ENCODE measurements at places on chromosomes 1 and 21.

- DNase-seq, result no peak
These were observed 324.8 kb downstream of the DISC1 start for GRCh38 chr1:231951374-231951773.

- no peak for DNase-seq
These were observed 95.0 kb downstream of the AJAP1 start for GRCh38 chr1:4749406-4749805.

DNA sequence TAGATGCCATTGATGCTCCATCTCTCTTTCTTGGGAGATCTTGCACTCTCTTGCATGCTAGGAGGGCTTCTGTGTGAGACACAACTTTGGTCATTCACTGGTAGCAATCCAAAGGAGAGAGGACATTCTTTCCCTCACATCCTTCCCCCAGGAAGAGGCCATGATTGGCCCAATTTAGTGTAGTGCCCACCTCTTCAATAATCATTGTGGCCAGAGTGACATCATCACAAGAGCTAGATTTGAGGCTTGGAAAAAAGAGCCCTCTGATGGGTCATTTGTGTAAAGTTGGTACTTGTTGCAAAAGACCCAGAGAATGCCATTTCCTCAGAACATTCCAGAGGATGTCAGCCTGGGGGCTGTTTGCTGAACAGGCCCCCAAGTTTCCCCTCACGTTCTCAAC is 30.2 kb downstream of the S100A6 start:
- DNase-seq, result no peak

- DNase-seq, result peak; percentile 58
These were observed 3.9 kb downstream of the SELENBP1 start for GRCh38 chr1:151368393-151369301.

- DNase-seq, result no peak
These were observed 28.0 kb upstream of the FOXO6 start for GRCh38 chr1:41333146-41333784.

DNA sequence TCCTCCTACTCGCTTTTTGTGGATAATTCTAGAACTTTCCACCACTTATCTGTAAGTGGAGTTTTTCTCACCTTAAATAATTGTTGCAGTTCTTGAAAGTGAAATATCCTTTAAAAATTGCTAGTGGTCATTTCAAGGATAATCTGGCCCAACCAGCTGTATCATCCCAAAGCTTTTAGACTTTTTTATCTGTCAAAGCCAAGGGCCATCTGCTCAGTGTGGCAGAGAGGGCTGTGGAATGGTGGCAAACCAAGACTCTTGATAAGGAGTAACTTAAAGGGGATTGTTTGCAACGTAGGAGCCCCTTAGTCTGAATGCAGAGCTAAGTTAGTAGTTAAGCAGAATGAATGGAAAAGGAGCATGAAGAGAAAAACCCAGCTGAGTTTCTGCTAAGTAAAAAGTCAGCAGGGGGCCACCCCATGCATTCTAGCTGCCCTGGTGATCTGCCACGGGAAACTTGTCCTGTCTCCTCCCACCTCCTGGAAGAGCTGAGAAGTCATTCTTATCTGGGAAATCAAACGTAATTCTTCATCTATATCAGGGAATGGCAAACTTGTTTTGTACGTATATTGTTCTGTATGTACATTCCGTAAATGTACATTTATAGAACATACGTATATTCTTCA is 169.3 kb downstream of the PRDM2 start:
- no peak for DNase-seq

DNA sequence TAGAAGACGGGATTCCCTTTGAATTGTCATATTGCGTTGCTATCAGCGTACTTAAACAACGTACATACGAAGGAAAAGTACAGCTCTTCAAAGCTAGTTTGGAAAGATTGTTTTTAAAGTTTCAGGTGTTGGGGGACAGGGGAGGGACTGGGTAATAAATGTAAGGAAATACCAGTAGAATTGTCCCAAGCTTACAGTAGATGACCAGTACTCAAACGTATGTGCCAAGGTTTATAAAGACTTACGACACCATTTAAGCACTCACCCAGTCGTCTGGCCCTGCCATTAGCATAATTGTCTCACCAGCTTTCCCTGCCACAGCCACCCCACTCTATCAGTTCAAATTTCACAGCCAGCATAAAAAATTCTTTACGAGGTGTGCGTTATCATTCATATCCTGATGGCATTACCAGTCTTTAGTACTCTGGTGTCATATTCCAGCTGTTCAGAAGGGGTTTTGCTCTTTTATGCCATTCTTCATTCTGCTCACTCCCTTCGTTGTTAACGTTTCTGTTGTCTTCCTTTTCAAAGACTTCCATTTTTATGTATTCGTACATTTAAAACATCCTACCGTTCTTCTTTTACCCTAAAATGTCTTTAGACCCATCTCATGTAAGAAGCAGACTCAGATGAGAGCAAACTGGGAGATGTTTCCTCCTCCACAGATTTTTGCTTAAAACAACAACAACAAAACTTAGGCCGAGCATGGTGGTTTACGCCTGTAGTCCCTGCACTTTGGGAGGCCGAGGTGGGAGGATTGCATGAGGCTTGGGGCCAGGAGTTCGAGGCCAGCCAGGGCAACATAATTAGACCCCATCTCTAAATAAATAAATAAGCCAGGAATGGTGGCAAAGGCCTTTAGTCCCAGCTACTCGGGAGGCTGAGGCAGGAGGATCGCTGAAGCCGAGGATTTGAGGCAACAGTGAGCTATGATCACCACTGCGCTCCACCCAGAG is 1.0 kb upstream of the HP1BP3 start:
- no peak for DNase-seq

DNA sequence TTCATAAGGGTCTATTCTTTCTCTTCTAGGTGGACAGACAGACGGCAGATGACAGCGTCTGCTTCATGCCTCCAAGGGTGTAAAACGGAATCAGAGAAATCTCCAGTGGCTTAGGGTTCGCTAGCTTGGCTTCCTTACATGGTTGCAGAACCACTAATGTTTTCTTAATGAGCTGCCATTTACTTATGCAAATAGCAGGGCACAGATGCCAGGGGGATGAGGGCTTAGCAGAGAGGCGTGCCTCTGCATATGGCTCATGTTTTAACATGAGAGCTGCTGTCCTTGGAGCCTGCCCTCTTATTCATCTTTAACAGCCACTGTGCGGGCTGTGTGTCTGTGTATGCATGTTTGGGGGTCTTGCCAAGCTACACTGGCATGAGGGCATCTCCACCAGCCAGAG is 119.6 kb downstream of the IER5 start:
- no peak for DNase-seq

DNA sequence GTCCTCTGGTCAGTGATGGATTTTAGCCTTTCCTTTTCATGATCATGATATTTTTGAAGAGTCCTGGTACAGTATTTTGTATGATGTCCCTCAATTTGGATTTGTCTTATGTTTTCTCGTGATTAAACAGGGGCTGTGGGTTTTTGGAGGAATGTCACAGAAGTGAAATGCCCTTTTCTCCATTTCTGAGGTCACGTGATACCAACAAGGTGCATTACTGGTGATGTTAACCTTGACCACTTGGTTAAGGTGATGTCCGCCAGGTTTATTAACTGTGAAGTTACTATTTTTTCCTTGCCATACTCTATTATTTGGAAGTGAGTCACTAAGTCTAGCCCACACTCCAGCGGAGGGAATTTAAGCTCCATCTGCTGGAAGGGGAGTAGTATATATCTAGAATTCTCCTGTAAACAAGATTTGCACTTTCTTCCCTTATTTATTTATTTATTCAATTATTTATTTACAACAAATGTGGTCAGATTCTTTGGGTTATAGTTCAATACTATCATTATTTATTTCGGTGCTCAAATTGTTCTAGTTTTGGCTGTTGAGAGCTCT is 123.4 kb downstream of the HIVEP3 start:
- DNase-seq, result no peak

DNA sequence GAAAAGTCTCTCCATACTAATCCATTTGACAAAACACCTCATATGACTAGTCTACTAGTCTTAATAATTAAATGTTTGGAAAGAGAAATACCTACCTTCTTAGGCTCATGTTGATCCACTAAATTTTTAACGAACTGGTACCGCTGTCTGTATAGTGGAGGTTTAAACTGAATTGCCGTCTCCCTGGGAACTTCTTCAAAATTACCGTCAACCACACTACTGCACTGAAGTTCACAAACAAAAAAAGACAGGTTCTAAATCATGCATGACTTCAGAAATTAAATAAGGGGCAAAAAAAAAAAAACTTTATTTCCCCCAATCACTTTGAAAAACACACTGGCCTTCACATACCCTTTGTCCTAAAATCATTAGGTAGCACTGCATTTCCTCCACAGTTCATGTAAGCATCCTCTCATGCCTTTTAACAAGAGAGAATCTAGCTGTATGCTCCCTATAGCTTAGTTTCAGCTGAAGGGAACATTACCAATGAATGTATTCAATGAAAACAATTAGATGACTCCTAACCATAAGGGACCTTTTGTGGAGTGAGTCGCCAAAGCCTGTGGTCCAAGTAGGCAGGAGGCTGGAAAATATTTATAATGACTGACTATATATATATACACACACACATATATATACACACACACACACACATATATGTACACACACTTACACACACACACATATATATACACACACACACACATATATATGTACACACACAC is 3.4 kb downstream of the HENMT1 start:
- DNase-seq, result no peak

DNA sequence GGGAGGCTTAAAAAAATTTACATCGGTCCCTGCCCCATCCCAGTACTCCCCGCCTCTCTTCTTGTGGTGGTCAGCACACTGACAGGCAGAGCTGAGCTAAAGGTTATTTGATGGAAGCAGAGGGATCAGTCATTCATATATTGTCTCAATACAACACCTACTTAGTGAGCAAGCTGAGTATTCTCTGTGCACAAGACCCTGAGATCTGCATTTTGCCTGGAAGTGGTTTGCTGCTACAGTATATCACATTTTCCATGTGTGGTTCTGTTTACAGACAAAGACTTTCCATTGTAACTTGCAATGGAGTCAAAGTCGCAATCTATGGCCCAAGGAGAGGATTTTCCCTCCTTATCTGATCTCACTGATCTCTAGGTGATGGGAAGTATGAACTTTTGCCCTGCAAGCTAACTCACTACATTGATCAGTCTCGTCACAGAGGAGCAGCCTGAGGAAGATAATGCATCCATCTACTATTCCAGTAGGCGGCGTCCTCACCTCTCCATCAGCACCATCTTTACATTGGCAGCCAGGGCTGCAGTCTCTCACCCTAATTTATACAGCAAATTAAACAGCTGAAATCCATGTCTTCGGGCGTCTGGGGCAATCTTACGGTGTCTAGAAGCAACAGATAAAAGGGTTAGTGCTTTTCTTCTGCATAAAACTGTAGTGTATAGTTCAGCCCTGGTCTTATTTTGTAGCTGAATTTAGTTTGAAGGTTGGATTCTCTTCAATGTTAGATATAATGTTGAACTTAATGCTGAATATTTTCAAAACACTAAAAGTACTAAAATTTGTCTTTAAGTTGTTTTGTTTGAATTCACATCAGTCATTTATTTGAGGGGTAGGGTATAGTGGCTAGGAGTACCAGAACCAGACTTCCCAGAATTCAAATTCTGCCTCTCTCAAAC is 3.2 kb upstream of the TRAF5 start:
- DNase-seq, result peak; percentile 49

GRCh38 chr1:6345009-6345408 is 48.6 kb downstream of the ACOT7 start:
- no peak for DNase-seq

- DNase-seq, result no peak
These were observed 61.0 kb upstream of the C8B start for GRCh38 chr1:57026624-57027354.

- DNase-seq, result no peak
These were observed 343.2 kb downstream of the OLFM3 start for GRCh38 chr1:101653482-101653946.

DNA sequence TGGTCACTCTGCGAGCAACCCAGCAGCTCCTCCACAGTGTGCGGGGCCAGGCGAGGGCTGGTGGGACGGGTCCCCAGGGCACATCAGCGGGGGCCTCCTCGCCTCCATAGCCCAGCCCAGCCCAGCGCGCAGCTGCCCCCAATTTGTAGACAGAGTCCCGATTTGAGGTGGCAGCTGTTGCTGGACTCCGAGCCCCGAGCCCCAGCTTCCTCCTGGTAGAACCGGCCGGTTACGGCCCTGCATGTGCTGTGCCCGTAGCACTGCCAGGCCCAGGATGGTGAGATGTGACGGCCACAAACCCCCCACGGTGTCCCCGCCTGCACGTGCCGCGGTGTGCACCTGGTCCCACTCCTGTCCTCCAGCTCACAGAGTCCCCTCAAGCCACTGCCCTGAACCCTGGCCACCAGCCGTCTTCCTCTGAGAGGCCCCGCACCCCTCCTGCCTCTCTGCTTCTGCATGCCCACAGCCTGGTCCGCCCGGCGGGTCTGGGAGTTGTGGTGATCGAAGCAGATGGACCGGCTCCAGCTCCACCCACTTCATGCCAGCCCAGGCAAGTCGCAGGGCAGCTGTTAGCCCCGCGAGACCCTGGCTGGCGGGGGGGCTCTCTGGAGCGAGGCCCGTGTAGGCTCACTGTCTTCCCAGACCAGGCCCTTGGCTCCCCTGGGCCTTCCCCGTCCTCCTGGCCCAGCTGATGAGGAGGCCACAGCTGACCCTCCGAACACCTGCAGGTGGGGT is 55.5 kb downstream of the MORN1 start:
- no peak for DNase-seq

GRCh38 chr1:162159515-162159914 is 90.0 kb downstream of the NOS1AP start:
- no peak for DNase-seq

- DNase-seq, result no peak
These were observed 3.6 kb upstream of the ZMYM4 start for GRCh38 chr1:35264871-35265270.

DNA sequence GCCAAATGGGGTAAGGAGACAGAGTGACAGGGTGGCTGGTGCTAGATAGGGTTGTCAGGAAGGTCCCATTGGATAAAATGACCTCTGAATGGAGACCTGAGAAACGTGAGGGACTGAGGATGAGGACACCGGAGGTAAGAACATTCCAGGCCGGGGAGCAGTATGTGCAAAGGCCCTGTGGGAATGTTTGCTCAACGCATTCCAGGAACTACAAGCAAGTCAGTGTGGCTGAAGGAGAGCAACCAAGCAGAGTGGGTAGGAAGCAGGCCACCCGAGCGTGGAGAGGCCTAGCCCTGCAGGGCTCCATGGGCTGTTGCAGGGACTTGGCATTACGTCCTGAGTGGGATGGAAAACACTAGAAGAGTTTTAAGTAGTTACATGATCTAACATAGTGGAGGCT is 185.6 kb downstream of the ZBTB18 start:
- DNase-seq, result no peak
